KBM-7 (cell line): ENCODE measurements at places on chromosomes 6 and 20.

DNA sequence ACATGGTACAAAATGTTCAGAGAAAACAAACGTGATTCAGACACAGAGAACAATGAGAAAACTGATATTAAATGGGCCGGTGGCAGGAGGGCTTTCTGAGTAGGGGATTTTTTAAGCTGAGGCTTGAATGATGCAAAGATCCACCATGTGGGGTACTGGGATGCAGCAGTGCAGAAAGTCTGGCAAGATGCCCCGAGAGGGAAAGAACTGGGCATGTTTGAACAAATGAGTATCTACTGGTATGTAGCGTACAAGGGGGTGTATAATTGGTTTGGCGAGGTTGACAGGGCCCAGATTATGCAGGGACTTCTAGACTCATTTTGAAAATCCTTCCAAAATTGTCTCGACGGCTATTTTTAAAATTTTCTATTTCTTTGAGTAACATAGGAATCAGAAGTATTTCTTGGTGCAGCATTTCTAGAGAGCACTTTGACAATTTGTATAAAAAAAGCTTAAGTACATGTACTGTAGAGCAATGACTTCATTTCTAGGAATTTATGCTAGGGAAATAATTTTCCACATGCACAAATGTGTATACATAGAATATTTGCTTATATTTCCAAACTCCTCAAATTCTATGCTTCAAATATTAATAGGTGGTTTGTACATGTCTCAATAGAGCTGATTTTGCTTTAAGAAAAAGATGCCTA lies 119.6 kb upstream of the DOK5 start:
- DNase-seq = no peak

DNA sequence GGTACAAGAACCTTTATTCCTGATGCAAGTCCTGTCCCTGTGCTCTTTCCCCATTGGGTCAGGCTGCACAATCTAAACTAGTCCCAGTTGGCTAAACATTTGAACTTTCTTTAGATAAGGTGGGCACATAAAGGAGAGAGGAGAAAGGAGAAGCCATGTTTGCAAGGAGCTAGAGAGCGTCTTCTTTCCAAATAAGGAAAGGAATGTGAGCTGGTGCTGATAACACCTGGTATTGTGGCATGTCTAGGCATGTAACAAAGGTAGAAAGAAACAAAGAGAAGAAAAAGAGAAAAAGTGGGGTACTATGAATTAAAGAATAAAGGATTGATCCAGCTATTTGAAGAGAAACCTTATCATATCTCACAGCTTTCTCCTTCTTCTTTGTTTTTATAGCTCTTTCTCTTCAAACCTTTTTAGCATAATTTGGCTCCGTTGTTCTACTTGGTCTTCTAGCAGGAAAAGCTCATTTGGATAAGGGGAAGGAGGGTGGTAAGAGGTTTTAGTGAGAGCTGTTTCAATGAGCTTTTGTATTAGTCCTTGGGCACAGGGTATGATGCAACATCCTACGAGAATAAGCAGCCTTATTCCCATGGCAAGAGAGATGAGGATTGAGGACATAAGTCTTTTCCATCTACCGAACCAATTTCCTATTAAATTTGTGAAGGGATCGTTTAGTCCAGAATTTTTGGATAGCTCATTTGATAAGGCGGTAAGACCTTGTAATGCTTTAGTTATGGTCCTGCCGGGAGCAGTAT lies 415.5 kb upstream of the MAN1A1 start:
- DNase-seq = peak; percentile 7

GRCh38 chr6:56838965-56839364 lies 115.9 kb upstream of the BEND6 start:
- no peak for DNase-seq

- no peak for DNase-seq
Observed at GRCh38 chr20:48766205-48766604, 61.6 kb downstream of the PREX1 start.

GRCh38 chr6:130676077-130676772 lies 151.0 kb upstream of the SMLR1 start:
- DNase-seq = no peak

DNA sequence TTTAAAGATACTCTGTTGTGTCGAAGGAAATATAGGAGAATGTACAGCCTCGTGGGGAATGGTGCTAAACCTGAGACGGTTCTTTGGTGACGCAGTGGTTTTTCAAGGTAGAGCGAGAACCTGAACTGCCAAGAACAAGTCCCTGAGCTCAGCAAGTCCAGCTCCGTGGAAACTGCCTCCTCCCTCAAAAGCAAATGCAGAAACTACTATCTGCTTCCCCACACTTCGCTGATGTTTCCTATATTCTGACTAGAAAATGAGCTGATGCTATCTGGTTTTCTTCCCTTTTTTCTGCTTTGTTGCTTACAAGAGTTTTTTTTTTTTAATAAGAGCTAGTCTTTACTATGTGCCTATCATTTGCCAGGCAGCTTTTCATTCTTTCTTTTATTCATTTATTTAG lies 85.3 kb upstream of the LY86 start:
- DNase-seq = peak; percentile 60

GRCh38 chr6:135145063-135145800 lies 35.9 kb upstream of the MYB start:
- peak; percentile 70 for DNase-seq

DNA sequence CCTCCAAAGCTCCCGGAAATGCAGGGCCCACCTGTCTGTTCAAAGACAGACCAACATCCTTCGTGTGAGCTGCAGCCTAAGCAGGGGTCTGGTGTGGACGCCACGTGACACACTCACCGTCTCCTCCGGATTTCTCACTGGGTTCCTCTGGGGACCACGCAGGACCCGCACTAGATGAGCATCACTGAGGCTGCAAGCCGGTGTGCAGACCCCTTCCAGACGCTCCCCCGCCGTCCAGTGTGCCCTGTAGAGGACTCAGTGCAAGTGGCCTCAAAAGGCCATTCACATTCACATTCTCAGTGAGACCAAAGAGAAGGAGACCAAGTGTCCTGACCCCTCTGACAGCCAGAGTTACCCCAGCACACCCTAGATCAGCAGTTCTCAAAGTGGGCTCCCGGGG lies 91.2 kb upstream of the QKI start:
- DNase-seq = no peak

DNA sequence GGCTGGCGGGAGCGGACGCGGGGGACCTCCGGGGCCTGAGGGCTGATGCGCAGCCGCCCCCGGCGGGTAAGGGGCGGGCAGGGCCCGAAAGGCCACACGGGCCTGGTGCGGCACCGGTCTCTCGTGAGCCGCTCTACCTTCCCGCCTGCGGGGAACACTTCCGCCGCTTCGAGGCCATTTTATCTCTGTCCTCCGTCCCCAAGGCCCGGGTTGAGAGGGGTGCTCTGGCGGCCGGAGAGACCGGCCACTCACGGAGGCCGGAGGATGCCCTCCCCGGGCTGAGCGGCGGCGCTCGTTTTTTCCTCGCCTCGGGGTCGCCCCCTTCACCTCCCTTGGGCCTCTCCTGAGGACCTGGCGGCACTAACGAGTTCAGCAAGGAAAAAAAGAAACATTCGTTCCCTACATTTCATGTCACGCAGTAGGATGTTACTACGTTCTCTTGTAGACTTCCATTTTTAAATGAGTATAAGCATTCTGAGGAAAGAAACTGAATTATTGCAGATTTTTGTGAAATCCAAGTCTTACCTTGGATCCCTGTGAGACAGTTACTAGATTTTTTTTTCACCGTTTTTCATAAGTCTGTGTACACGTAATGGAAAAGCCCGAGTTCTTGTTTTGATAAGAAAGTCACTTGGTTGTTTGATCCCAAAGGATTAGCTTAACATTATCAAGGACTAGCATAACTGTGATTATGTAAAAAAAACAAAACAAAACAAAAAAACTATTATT lies 575 bp downstream of the WTAP start:
- peak; percentile 57 for DNase-seq

DNA sequence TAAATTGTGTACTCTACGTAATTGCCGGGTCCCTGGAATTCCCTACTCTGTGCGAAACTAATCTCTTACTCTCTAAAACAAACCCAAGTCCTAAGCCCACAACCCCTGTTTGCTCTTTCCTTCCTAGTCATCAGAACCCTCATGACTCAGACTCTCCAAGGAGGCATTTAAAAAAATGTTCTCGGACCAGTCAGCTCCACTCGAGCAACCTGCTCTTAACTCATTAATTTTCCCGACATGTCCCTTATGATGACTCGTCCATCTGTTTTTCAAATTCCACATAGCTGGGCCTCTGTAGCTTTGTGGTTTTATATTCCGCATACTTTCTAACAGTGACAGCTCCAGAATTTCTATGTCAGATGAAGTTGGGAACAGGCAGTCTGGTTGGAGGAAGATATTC lies 2.6 kb upstream of the MUC22 start:
- DNase-seq = no peak

- DNase-seq = peak; percentile 33
Observed at GRCh38 chr6:89323511-89323971, 8.4 kb upstream of the GABRR2 start.

DNA sequence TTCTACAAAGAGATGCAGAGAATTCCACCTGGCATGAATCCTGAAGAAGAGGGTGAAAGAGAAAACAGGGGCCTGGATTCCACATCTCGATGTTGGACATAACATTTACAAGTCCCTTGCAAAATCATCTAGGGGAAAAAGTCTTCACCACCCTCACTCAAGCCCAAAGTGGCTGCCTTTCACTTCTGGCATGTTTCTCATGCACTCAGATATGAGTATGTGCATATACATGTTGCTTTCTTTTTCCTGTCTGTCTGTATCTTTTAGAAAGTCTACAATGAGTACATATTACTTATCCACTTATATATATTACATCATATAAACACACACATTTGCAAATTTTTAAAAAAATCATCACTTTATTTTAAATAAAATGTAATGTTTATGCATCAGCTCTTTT lies 159.3 kb downstream of the KIF6 start:
- DNase-seq = no peak

DNA sequence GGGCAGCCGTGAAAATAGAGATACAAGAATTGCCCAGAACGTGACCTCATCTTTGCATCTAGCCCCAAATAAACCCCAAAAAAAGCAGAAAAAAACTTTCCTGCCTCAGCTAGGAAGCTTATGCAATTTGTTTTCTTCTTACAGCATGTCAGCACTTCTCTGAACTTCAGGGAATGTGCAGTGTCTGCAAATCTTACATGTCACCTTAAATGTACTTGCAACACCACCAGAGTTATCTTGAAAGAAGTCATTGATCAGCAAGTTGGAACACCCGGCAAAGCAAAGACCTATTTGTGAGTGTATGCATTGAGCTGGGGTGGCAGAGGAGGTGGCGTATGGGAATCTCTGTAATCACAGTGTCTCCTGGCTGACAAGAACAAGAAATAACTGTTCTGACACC lies 123.4 kb downstream of the PKHD1 start:
- DNase-seq = no peak

DNA sequence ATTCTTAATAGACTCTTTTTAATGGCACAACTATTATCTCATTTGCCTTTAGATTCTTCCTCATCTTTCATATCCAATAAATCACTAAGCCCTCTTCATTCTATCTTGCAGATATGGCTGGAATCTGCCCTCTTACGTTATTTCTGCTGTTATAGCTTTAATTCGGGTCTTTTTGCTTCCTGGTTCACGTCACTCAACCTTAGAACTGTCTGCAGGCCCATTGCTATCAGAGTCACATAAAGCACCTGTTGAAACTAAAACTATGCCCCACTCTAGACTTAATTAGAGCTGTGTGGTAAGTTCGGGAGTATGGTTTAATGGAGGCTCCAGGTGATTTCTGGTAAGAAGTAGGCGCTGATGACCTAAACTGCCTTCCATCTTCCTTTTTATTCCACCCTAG lies 988 bp downstream of the QRSL1 start:
- no peak for DNase-seq

DNA sequence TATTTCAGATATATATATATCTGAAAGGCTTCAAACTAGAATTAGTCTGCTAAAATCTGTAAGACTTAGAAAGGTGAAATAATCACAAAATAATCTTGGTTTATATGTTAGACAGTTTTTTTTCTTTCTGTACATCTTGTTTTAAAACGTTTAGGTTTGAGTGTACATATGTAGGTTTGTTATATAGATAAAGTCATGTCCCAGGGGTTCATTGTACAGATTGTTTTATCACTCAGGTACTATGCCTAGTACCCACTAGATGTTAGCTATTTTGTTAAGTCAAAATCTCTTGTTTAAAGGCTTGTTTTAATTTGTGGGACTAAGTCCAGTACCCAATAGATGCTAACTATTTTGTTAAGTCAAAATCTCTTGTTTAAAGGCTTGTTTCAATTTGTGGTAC lies 1339.0 kb upstream of the CITED2 start:
- peak; percentile 20 for DNase-seq

GRCh38 chr6:52568320-52568719 lies 8.5 kb downstream of the TRAM2 start:
- no peak for DNase-seq

DNA sequence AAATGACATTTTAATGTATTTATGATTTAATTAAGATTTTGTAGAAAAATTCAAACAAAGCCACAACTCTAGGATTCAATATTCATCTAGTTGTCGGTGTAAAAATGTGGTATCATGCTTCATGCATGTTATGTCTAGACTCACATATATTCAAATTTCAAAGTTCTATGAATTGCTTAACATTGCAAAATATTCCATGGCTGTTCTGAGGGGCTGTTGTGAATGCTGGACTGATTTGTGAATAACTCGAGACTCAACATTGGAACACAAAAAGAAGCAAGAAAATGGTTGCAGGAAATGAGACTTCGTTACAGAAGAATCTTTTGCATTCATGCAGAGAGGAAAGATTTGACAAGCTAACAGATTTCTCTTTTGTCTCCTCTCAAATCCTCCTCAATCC lies 705.9 kb downstream of the DHX35 start:
- no peak for DNase-seq

DNA sequence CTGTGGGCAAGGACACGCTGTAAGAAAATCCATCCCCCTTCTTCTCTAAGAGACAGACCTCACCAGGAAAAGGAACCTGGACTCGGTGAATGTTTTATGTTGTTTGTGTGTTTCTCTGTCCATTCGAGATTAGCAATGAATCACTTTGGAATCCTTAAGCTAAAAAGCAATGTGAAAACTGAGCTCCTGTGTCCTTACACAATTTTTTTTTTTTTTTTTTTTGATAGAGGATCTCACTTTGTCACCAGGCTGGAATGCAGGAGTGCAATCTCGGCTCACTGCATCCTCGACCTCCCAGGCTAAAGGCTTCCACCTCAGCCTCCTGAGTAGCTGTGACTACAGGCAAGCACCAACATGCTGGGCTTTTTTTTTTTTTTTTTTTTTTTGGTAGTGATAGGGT lies 32.1 kb downstream of the BFSP1 start:
- DNase-seq = no peak

DNA sequence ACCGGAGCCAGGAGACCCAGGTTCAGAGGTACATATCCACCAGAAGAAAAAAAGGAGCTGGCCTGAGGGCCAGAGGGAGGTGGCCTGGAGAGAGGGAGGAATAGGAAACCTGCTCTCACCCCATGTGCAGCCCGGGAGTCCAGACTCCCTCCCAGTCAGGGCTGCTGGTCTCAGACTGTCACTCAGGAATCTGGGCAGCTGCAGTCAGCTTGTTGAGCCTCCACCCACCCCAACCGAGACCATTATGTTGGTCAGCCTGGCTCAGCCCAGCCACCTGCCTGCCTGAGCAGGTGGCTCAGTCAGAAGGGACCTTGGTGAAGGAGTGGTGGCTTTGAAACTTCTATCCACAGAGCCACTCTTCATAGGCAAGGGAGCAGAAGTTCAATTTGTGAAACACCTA lies 53.3 kb upstream of the EPB41L1 start:
- DNase-seq = no peak
